ENCODE measurements at places on chromosomes 4 and X. TPM values are rescaled to one million over a fixed set of nuclear protein-coding genes. Genes with fewer than 3 reads are reported as not detected.

DNA sequence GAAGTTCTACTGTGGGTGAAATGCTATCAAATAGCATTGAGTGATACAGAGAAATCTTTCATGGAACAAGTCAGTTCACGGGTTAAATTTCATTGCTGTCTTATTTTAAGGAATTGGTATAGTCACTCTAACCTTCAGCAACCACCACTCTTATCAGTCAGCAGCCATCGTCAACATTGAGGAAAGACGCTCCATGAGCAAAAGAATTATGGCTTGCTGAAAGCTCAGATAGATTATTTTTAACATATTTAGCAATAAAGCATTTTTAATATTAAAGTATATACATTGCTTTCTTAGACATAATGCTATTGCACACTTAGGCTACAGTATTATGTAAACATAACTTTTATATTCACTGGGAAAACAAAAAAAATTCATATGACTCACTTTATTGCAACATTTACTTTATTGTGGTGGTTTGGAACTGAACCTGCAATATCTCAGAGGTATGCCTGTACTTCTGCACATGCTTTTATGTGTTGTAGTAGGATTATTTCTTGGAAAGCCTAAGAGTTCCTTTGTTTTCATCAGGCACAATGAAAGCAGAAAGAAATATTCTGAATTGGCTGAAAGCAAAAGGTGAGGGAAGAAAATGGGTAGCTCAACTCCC lies 586.7 kb downstream of the GBA3 start:
- DNase-seq: no peak

GRCh38 chr4:100288811-100289529 lies 98.7 kb upstream of the DDIT4L start:
- no peak for DNase-seq

DNA sequence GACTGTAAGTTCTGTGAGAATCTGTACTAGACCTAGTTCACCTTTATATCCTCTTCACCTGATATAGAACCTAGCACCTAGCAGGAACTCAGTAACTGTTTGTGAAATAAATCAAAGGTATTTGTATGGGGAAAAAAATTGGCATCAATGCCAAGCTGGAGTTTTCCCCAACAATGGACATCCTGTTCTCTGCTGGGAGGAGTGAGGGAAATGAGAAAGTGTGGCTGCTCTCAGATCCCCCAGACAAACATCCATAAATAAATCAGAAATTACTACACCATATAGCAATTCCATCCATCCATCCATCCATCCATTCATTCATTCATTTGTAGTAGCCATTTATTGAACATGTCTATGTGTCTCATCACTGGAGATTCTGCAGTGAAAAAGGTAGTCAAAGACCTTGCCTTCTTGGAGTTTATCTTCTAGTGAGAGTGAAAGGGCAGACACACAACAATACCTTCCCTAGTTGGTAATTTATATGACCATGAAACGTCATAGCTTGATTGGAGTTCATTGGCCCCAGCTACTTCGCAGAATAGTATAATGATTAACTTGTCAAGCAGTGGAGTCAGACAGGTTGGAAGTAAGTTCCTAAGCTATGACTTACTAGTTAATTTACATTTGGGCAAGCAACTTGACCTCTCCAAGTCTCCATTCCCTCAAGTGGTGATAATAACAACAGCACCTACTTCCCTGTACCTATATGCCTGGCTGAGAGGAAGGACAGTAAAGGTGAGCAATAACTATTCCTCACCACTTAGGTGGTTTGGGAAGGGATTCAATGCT lies 98.7 kb upstream of the KIT start:
- DNase-seq: no peak

DNA sequence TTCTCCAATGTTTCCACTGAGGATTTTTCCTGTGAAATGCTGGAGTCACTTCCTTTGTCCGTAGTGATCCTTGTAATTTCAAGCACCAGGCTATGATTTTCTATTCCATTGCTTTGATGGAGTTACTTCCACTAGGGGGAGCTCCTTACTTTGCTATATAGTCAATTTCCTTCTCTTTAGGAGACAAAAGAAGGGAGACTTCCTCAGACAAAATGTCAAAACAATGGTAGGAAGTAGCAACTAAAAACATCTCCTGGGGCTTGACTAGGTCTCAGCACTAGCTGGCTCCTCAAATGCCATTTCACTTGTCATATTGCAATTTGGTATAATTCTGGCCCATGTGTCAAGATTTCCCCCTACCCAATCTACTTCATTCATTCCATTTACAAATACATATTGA lies 24.1 kb downstream of the ZCCHC12 start:
- no peak for DNase-seq

DNA sequence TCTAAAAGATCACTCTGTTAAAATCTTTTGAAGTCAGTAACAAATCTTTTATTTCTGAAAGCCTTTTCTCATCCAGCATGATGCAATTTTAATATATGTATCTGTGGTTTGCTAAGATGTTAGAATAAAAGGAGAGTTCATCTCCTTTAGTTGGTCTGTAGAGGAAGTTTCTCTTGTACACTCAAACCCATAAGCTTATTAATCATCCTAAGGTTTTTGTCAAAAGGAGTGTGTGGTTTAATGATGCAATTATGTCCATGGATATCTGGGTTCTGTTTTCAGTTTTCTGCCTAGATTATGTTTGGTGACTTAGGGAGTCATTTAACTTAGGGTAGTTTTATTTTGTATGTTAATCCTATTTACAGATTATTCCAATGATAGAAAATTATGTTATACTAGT lies 52.1 kb upstream of the NDST4 start:
- no peak for DNase-seq

GRCh38 chr4:109079731-109080130 lies 222.7 kb downstream of the COL25A1 start:
- no peak for DNase-seq

GRCh38 chr4:185592845-185593488 lies 57.7 kb upstream of the PDLIM3 start:
- DNase-seq: no peak

DNA sequence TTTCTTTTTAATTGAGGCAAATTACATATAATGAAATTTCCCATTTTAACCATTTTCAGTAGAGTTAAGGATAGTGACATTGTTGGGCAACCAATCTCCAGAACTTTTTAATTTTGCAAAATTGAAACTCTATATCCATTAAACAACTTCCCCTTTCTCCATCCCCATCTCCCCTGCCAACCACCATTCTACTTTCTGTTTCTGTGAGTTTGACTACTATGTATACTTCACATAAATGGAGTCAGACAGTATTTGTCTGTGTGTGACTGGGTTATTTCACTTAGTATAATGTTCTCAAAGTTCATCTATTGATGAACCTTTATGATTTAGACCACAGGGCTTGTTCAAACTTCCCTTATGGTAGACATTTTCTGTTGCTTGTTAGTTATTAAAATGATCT lies 364.5 kb upstream of the MAD2L1 start:
- DNase-seq: no peak

DNA sequence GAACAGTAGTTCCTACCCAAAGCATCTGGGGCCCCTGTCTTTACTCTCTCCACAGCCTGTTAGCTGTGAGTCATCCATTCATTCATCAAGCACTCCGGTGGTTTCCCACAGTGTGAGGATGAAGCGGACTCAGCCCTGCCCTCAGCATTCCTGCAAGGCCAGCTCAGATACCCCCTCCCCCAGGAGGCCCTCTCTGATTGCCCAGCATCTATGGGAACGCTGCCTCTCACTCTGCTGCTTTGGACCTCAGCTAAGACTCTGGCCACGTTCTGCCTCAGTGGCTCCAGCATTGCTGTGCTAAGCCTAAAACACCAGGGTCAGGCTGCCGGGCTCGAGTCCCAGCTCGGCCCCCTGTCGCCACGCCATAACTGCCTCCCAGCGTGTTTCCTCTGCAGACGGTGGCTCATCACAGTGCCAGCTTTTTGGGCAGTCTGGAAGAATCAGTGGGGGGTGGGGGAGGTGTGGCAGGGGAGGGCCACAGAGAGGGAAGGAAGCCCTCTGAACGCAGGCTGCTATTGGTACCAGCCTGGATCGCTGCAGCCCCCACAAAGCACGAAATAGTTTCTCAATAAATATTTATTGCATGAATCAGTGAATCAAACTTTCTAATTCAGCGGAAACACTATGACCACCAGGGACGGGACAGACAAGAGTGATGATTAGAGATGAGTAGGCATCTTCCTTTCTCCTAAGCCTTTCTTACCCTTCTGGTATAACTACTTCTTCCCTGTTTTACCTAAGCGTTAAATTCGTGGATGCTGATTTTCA lies 74.4 kb downstream of the SORCS2 start:
- no peak for DNase-seq

DNA sequence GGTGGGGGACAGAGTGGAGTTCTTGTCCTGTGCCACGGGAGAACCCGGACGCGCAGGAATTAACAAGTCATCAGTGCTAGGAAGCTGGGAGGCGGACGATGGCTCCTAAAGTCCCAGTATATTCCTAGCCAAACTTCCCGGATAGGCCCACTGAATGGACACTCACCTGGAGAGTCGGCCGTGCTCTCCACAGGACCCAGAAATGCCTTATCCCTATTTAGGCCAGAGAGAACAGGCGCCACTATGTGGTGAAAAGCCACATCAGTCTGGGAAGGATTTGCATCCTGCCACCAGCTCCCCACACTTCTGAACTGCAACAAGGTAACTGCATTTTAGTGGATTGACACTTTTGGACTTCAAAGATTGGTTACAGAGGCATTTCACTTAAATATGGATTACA lies 1.1 kb downstream of the CFAP299 start:
- DNase-seq: peak; percentile 35

DNA sequence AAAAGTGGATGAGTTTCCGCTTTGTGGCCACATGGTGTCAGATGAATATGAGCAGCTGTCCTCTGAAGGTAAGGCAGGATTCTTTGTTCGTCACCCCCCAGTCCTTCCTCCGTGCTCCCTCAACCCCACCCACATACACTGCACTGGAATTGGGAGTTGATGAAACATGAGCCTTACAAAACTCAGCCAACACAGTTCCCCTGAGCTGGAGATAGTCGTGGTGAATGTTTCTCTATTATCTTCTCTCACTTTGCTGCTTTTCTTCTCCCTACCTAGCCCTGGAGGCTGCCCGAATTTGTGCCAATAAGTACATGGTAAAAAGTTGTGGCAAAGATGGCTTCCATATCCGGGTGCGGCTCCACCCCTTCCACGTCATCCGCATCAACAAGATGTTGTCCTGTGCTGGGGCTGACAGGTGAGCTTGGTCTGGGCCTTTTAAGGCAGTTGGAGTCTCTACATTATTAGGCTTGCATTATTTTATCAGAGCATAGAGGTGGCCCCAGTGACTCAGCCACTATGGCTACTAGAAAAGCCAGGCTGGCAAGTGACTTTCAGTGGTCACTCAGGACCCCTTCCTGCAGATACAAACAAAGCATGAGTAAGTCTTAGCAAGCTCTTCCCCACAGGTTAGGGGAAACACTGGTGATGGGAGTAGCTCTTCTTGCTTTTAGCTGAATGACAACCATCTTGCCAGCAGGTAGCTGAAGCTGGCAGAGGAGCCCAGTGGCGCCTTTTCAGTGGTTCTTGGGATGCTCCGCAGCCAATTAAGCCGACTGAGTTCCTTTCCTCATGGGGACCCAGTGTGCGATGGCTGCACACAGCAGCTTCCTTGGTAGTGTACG lies 1.6 kb downstream of the RPL10 start:
- peak; percentile 19 for DNase-seq

DNA sequence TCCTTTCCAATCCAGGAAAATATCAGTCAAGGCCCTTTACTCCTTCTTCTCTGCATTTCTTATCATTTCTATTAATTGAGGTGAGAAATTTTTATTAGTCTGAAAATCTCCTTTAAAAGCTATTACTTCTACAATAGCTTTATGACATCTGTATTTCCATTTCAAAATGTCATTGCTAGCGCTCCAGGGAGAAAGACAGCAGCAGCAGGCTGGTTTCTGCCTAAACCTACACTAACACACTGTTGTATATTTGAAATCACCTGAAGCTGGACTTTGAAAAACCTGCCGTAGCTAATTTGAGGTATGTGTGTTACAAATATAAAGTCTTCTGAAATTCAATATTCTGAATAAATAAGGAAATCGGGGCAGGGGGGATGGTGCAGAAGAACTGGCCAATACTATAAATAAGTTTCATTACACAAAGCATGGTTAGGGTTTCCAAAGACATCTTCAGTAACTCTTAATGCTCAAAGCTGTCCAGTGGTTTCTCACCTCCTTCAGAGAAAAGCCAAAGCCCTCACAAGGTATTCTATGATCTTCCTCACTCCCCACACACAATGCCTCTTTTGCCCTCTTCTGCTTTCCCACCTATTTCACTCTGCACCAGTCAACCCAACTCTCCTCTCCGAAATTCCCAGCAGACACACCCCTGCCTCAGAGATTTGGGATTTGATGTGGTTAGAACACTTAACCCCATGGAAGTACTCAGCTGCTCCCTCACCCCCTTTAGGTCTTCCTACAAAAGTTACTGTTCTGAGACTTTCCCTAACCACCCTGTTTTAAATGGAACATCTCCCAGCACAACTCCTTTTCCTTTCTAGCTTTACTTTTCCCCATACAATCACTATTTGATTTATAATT lies 122.7 kb downstream of the PPP3CA start:
- no peak for DNase-seq

GRCh38 chr4:128856246-128856645 lies 46.7 kb downstream of the JADE1 start:
- DNase-seq: no peak

GRCh38 chr4:57265831-57266582 lies 155.8 kb upstream of the IGFBP7 start:
- no peak for DNase-seq

GRCh38 chrX:40298572-40299479 lies 201.1 kb upstream of the BCOR start:
- DNase-seq: no peak

- DNase-seq: no peak
Measured at GRCh38 chr4:3411676-3412075, 30.1 kb upstream of the HGFAC start.

DNA sequence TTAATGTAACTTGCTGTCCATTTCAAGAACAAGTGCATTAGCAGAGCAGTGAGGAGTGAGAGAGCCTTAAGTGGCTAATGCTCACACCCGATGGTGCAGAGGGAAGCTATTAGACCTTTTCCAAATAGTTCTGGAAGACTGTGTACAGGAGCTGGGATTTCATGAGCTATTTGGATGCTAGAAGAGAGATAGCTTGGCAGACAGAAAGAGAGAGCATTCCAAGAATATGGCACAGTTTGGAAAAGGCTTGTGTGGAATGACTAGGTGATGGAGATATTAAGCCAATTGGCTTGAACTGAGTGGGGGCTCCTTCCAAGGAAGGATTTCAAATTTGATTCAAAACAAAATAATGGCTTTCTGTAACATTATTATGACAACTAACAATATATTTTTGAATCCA lies 1097.2 kb upstream of the TENM3 start:
- DNase-seq: no peak

- DNase-seq: no peak
Measured at GRCh38 chrX:129663171-129663570, 8.4 kb upstream of the APLN start.

GRCh38 chr4:155881555-155881954 lies 15.5 kb upstream of the ASIC5 start:
- peak; percentile 9 for DNase-seq

Gene KLHL4
- total RNA-seq: 0.19 TPM

Gene TCP11X2
- total RNA-seq: not detected

Gene DLG3
- 44.6 TPM for total RNA-seq

Gene HTR2C
- total RNA-seq: not detected

Gene PLP2
- 107 TPM for total RNA-seq

Gene CXCL1
- total RNA-seq: 30.0 TPM

Gene SEL1L3
- 64.0 TPM for total RNA-seq
